Right lobe of liver (tissue), 6 donors: ENCODE measurements at places on chromosomes 13 and 19. TPM values are rescaled to one million over a fixed set of nuclear protein-coding genes. Genes with fewer than 3 reads are reported as not detected.

Gene ZNF507
- 10.0 TPM for total RNA-seq

DNA sequence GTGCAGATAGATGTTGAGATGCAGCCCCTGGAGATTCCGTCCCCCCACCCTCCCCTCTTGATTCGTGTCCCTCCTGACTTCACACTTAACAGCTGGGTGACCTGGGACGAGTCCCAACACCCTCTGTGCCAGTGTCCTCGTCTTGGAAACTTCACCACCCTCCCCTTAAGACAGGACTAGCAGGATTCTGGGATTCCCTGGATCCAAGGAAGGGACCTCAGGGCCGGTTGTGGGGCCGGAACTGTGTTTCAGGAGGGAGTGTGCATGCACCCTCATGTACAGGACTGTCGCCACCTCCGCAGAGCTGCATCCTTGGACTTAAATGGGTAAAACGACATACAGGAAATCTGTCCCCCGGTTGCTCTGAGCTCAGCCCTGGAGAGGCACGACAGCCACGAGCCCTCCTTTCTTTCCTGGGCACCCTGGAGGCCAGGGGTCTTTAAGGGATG lies 990 bp downstream of the MYO9B start:
- no peaks in the 10 kb centered on the region for H3K4me1 ChIP-seq
- peak overlapping the region; percentile 64 for H3K4me3 ChIP-seq
- H3K27me3 ChIP-seq = no peaks in the 10 kb centered on the region
- peaks cover 3% of the 10 kb centered on the region for H3K36me3 ChIP-seq

Gene PSG6
- total RNA-seq = not detected

Gene ZNF729
- total RNA-seq = not detected

DNA sequence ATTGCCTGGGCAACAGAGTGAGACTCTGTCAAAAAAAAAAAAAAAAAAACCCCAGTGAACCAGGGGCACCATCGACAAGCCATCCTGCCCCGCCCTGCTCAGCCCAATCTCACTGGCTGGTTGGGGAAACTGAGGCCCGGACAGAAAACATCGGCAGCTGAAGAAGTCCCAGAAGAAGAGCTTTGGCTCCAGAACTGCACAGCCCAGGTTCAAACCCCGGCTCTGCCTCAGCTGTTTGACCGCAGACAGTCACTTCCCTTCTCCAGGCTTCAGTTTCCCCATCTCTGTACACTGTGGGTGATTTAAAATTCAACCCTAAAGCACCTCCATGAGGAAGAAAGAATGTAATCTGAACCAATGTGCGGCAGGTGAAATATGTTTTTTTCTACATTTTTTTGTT lies 9.4 kb upstream of the SEMA6B start:
- no peaks in the 10 kb centered on the region for H3K4me1 ChIP-seq
- no peaks in the 10 kb centered on the region for H3K27me3 ChIP-seq
- H3K36me3 ChIP-seq = no peaks in the 10 kb centered on the region
- no peak for DNase-seq

DNA sequence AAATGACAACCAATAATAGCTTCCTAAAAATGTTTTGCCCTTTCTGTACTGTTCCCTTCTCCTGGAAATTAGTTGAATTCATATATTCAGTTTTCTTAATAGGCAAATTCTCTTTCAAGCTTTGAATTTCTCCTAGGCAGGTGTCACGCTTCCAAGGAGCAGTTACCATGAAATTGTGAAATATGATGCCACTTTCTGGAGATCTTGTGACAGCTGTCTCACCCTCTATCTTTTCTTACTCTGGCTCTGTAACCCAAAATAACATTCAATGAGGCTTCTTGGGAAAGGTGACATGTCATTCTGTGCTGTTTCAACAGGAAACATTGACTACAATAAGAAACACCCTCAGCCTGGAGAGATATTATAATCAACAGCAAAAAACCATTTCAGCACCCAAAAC lies 80.3 kb upstream of the MRI1 start:
- H3K4me3 ChIP-seq = no peak overlapping the region
- no peaks in the 10 kb centered on the region for H3K36me3 ChIP-seq
- H3K27ac ChIP-seq = no peak overlapping the region
- no peak for DNase-seq
- no peaks in the 10 kb centered on the region for H3K27me3 ChIP-seq
